ENCODE measurements at places on chromosomes 12 and 14.

- peak; percentile 91 for DNase-seq
Observed at GRCh38 chr14:100030452-100031153, 34.6 kb upstream of the EVL start.

- DNase-seq, result peak; percentile 4
Observed at GRCh38 chr14:42556551-42556950, 949.9 kb downstream of the LRFN5 start.

- DNase-seq, result no peak
Observed at GRCh38 chr12:72673853-72674252, 401.7 kb downstream of the TRHDE start.

- DNase-seq, result peak; percentile 83
Observed at GRCh38 chr12:80056845-80057244, 42.5 kb upstream of the OTOGL start.

- DNase-seq, result no peak
Observed at GRCh38 chr12:90167518-90168208, 459.0 kb upstream of the ATP2B1 start.

All from fibroblast of the aortic adventitia (primary cell).